Hematopoietic multipotent progenitor cell treated with erythropoietin and hydrocortisone succinate and interleukin-3 and kit ligand, for 17 days (in vitro differentiated cells): ENCODE measurements at places on chromosomes 2 and 18.

DNA sequence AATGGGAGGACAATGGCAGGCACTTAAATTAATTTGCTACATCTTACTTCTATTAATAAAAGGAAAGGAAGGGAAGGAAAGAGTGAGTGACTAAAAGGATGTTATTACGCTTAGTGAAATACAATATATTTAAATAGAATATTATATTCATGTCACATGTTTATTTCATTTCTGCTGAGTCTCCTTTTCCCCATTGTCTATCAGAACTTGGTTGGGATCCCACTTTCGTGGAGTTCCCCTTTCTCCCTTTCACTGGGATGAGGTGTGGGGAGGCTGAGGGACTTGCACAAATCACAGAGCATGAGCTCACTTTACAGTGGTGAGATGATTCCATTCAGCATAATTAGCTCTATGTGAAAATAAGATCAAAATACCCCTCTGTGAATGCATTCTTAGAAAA is 730.6 kb downstream of the TSN start:
- DNase-seq: no peak

DNA sequence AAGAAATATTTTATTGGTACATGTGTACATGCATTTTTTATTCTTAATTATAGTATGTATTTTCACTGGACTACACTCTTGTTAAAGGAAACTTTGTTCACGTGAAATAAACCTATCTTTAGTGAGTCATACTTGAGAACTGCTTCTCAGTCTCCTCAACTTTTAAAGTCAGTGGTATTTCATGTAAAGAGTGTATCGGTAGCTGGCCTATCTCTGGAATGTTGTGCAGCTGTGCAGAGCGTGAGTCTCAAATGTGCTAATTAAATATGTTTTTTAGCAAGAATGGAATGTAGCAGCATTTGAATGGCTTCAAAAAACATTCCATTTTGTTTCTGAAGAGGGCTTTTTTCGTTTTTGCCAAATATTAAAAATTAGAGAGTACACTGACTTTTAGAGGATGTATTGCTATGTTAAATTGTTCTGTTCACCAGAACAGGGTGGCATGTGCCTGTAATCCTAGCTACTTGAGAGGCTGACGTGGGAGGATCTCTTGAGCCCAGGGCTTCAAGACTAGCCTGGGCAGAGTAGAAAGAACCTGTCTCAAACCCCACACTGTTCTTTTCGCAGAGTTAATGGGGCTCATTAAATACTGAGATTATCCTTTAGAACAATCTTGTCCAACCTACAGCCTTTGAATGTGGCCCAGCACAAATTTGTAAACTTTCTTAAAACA is 14.3 kb downstream of the SPTBN1 start:
- DNase-seq: no peak

DNA sequence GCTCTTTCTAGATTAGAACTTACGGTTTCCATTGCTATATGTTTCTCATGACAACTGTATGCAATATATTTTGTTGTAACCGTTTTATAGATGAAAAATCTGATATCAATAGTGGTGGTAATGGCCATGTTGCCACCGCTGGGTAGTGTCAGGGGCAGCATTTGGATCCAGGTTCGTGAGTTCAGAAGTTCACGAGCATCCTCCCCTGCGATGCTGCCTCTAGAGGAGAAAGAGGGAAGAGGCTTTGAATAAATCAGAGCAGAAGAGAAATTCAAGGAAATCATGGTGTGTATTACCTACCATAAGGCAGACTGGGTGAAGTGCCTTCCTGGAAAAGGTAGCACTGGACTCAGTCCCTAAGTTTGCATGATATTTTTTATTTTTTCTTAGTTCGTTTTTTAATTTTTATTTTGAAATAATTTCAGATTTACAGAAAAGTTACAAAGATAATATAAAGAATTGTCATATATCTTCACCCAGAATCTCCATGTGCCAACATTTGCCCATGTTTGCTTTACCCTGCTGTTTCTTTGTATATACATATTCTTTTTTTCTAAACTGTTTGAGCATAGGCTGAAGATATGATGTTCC is 3.3 kb upstream of the ZBTB7C start:
- DNase-seq: no peak

- DNase-seq: no peak
Observed at GRCh38 chr2:219416938-219417337, 1.2 kb upstream of the DES start.

DNA sequence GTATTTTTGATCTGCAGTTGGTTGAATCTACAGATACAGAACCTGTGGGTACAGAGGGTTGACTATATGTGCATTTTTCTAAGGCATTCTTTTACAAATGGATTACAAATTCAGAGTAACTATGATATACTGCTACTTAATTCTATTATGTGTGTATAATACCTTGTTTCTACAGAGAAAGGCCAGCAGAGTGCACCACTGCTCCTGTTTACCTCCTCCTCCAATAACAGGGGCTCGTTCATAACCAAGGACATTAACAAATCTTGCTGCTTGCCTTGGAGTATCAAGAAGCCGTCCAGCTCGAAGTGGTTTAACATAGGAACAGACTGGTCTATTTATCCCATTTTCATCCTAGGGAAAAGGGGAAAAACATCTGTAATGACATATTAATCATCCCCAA is 16.4 kb downstream of the CEP76 start:
- no peak for DNase-seq

DNA sequence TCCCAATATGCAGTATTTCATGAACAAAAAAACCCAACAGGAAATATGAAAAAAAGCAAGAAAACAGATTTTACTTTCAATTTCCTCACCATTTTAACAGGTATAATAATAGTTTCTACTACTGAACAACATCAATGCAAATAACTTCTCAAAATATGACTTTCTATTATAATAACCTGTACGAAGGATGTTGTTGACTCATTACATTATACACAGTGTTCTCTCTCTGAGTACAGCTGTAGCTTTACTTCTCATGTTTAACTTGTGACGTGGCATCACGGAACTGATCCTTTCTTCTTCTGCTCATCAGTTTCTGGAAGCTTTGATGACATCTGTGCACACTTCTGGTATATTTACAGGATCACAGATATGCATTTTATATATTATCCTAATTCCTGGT is 40.0 kb downstream of the FAM228A start:
- DNase-seq: no peak

GRCh38 chr2:6211236-6211635 is 519.1 kb downstream of the SOX11 start:
- no peak for DNase-seq

DNA sequence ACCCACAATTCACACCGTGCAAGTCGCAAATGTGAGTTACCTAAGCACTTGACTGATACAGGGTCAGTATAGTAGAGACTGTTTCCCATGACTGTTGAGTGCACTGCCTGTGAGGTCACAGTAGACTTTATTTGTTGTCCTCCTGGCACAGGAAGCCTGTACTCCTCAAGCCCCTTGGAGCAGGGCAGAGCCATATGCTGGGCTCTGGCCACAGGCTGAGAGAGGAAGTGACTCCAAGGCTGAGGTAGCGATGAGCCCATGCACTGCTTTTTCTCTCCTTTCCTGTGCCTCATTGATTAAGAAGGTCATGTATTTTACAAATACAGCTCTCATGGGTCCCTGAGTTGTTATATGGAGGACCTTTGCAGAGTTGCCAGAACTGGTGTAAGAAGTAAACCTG is 287.7 kb downstream of the SRBD1 start:
- DNase-seq: no peak

GRCh38 chr2:236549165-236549564 is 20.5 kb upstream of the ACKR3 start:
- no peak for DNase-seq
